ENCODE measurements at places on chromosomes 2 and 18.

- DNase-seq: no peak
Measured at GRCh38 chr18:56468396-56468795, 170.0 kb downstream of the TXNL1 start.

DNA sequence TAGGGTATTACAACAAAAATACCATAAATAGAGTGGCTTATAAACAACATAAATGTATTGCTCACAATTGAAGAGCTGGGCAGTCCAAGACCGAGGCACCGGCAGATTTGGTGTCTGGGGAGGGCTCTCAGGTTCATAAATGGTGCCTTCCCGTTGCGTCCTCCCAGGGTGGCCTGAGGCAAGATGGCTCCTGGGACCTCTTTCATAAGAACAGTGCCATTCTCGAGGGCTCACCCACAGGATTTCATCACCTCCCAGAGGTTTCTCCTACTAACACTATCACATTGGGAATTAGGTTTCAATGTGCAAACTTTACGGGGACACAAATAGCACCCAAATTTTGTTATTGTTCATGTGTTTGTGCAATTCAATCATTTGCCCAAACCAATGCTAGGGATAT, 793.5 kb upstream of the HS6ST1 start:
- no peak for DNase-seq

- DNase-seq: no peak
Measured at GRCh38 chr2:194383401-194383800, 1273.6 kb upstream of the SLC39A10 start.

DNA sequence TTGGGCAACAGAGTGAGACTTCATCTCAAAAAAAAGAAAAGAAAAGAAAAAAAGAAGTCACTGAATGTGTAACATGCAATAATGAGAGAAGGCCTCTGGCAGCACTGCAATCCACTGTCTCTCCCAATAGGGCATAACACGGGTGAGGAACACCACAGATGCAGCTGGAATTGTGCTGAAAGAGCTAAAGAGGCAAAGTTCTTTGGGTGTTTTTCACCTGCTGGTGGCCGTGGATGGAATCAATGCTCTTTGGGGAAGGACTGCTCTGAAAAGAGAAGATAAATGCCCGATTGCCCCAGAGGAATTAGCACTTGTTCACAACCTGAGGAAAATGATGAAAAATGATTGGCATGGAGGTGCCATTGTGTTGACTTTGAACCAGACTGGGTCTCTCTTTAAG, 31.0 kb upstream of the CYBRD1 start:
- no peak for DNase-seq

GRCh38 chr18:47901624-47902362, 28.7 kb downstream of the SMAD2 start:
- no peak for DNase-seq

DNA sequence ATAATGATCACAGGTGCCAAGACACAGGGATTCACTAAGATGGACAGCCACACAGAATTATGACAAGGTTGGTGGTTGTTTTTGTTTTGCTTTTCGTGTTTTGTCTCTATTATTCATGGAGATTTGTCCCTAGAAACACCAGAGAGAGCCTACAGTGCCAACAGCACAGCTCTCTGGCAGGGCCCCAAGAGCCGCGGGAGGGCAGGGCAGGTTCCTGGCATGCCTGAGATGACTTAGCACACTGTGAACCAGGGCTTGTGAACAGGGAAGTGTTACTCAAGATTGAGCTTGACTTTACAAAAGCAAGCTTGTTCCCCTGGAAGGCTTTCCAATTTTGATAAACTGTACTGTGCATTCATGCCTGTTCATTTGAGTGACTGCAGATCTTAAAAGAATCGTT, 437.4 kb upstream of the SALL3 start:
- DNase-seq: no peak

- no peak for DNase-seq
Measured at GRCh38 chr2:123095219-123095835, 929.8 kb upstream of the CNTNAP5 start.

- no peak for DNase-seq
Measured at GRCh38 chr18:44744161-44745121, 63.8 kb downstream of the SETBP1 start.

DNA sequence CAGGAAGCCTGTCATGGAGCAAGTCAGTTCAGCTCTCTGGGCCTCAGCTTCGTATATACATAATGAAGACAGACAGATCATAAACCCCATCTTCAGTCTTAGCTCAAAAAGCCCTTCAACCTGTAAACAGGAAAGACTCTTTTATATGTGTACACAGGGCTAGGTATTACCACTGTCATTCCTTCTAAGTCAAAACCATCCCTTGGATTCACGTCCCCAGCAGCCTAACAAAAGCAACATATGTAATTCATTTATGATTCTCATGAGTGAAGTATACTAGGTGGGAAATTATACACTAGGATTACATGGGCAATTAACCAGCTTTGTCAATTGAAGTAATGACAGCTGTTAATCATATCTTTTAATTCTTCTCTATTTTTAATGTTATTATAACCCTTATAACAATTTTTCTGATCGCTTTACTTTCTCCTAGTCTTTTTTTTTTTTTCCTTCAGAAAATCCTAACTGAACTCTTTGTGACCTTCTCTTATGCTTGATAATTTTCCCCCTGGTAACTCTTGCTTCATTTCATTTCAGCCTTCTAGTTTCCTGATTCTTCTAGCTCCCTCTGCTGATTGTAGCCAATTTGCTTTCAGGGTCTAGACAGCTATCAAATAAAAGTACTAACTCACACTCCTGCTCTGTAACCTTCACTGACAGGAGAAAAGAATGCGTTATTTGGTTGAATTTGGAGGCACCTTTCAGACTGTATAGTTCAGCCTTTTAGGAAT, 99.7 kb downstream of the RBM43 start:
- DNase-seq: no peak

DNA sequence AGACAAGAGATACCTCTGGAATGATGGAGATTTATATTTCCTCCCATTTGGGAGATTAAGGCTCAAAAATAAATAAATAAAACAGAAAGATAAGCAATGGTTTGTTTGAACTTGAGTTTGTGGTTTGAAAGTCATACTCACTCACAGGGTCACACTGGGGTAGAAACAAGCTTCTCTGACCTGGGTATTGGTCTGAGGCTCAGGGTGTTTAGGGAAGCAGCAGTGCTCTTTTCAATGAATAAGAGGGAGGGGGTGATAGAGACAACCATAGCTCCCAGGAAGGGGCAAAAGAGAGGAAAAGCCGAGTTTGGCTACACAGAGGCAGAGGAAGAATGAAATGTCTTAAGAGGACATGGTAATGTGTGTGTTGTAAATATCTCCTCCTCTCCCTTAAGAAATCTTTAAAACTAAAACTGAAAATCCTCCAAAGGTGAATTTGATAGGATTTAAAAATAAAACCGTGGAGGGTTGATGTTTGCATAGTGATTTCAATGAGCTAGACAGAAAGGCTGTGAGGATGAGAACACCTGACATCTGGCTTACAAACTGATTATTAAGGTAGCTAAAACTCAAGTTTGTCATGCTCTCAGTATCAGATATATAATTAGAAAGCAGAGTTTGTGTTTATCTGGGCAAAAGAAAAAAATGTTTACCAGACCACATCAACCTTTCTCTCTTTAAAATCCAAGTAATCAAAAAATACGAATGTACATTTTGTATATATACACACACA, 159.9 kb upstream of the TMEFF2 start:
- no peak for DNase-seq

DNA sequence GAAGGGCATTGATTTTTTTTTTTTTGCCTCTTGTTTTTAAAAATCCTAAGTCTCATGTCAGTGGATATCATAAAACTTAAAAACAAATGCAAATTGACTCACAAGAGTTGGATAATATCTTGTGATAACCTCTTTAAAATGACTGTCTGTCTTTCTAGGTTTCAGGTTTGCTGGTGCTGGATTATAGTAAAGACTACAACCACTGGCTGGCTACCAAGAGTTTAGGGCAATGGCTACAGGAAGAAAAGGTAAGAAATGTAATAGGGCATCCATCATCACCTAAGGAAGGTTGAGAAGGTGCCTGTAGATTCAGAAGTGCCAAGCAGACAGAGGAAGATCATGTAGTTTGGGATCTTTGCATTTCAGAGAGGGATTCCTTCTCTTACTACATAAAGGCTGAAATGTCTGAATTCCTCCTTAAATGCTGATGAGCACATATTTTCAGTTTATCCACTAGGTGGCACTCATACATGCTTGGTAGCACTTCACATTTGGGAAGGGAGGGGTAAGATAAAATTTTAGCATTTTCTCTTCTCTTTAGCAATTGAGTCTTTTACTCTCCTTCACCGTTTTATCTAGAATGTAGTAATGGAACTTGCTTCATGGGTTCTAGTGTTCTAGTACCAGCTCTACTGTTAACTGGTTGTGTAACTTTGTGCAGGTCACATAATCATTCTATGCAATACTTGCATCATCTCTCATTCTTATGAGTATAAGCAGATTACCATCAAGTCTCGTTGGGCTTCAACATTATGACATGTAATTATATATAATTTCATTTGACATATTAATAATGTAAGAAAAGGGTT, 21.1 kb downstream of the CPS1 start:
- DNase-seq: no peak

DNA sequence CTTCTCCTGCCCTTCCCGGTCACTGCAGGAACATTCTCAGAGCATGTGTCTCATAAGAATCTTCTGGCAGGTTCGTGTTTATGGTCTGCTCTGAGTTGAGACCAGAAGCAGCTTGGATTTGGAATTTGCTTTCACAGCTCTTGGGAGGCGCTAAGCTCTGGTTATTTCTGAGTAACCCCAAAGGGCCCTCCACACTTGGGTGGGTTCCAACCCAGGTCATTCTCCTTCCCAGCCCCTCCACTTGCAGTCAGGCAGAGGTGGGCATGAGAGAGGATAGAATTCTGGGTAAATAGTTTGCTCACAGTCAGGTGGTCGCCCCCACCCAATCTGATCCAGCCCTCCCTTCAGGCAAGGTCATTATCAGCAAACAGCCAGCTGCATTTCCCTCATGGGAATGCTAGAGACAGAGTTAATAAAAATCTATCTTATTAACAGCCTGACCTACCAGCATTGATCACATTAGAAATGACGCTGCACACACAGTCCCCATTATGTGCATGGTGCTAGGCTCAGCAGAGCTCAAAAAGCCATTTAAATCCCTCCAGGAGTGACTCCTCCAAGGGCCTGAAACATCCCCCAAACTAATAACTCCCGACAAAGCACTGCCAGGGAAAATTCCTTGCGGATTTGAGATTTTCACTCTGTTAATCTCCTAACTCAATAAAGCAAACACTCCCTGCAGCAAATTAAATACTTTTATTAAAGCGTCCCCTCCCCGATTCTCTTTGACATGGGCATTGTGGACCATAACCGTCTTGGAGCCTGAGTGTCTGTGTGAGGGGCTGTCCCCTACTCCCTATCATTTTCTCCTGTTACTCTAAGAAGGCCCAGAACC, 61.9 kb downstream of the SLC4A5 start:
- DNase-seq: no peak

- DNase-seq: no peak
Measured at GRCh38 chr2:100126897-100127401, 15.4 kb downstream of the AFF3 start.

DNA sequence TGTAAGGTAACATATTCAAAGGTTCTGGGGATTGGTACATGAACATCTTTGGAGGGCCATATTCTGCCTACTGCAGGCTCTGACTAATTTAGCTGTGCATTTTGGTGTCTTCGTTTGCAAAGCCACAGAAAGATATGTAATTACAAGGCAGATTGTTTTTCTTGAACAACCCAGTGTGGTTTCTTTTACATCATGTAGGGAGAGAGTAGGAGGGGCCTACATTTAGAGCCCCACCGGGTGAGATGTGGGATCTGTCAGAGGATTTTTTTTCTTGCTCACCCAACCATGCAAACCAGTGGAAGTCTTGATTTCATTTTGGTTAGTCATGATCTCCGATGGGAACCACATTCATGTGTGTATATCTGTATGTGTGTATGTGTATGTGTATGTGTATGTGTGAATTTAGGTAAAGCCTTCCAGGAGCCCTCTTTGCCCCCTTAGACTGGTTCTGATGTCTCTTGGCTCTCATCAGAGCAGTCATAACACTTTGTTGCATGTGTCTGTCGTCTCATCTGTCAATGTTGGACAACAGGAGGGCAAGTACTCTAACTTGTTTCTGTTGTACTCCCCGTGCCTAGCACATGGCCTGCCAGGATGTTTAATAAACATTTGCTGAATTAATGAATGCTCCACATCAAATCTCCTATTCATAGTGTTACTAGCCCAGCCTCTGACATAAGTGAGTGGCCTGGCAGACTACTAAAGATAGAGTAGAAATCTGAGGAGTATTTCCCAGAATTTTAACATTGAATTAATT, 239.9 kb downstream of the MTX2 start:
- DNase-seq: no peak

GRCh38 chr2:155256803-155257202, 558.3 kb downstream of the KCNJ3 start:
- no peak for DNase-seq

DNA sequence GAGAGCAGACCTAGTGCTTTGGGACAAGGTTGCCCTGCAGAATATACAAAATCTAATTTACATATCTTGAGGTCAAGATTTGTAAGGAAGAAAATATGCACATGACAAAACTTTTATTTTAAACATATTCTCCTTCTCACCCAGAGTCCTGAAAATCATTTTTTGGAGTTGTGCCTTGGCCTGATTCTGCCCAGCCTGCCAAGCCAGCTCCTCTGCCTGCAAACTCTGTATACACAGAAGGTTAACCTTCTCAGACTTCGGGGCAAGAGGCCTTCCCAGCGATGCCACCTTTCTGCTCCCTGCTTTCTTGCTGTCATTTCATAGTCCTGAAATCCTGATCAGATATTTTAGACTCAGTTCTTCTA, 95.8 kb upstream of the CAVIN2 start:
- no peak for DNase-seq

DNA sequence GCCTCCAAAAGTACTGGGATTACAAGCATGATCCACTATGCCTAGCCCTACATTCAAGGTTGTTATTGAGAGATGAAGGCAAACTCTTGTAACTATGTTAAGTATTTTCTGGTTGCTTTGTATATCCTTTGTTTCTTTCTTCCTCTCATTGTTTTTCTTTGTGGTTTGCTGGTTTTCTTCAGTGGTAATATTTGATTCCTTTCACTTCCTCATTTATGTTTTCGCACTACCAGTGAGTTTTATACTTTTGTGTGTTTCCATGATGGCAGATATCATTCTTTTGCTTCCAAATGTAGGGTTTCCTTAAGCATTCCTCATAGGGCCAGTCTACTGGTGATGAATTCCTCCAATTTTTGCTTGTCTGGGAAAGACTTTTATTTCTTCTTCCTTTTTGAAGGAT, 90.2 kb downstream of the NCK2 start:
- DNase-seq: no peak
